ENCODE measurements at places on chromosomes 3 and 15.

DNA sequence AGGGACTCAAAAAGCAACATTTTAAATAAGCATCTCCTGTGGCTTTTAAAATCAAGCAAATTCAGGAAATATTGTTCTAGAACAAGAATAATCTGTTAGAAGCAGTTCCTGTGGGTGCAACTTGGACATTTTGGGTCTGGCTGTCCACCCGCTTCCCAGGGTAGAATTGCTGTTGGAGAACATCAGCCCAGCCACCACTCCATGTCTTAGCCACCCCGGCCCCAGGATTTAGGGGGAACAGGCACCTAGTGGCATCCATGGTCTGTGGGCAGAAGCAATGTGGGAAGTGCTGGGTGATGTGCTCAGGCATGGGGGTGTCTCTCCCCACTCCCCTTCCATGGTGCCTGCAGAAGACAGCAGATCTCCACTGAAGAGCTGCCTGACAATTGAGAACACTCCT is 162.6 kb downstream of the KLF13 start:
- no peak for DNase-seq

GRCh38 chr15:85168642-85169173 is 187.1 kb downstream of the PDE8A start:
- peak; percentile 55 for DNase-seq

GRCh38 chr3:39528844-39529243 is 61.4 kb downstream of the MOBP start:
- DNase-seq = no peak

DNA sequence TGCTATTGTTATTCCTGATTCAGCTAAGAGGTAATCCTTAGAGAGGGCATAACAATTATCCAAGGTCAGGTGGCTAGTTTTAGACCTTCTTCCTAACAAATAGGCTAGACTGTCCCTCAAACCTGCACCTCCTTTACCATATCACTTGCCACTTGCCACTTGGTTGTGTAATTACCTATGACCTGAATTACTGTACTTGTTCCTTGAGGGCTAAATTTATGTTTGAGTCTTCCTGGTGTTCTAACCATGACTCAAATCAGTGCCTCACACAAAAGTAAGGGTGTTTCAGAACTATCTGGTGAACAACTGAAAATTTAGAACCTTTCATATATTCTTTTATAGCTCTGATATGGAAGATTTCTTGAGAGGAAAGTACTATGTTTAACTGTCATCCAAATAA is 365.8 kb upstream of the SEMA6D start:
- DNase-seq = no peak

Data from HEK293T (cell line).